ENCODE measurements at places on chromosomes 12 and 14. TPM values are rescaled to one million over a fixed set of nuclear protein-coding genes. Genes with fewer than 3 reads are reported as not detected.

- H3K36me3 ChIP-seq = no peaks in the 10 kb centered on the region
- H3K27ac ChIP-seq = no peak overlapping the region
- DNase-seq = no peak
- H3K27me3 ChIP-seq = no peaks in the 10 kb centered on the region
- no peak overlapping the region for H3K4me3 ChIP-seq
Observed at GRCh38 chr12:102503056-102503681, 22.8 kb upstream of the IGF1 start.

GRCh38 chr12:83136411-83136810 lies 449.7 kb downstream of the TMTC2 start:
- H3K4me1 ChIP-seq = no peaks in the 10 kb centered on the region
- H3K27ac ChIP-seq = no peak overlapping the region

GRCh38 chr12:30859226-30859625 lies 67.3 kb upstream of the TSPAN11 start:
- DNase-seq = no peak
- no peaks in the 10 kb centered on the region for H3K36me3 ChIP-seq
- H3K4me1 ChIP-seq = no peaks in the 10 kb centered on the region
- H3K4me3 ChIP-seq = no peak overlapping the region
- H3K27me3 ChIP-seq = no peaks in the 10 kb centered on the region
- H3K27ac ChIP-seq = no peak overlapping the region

- no peak overlapping the region for H3K4me3 ChIP-seq
- DNase-seq = no peak
- no peaks in the 10 kb centered on the region for H3K4me1 ChIP-seq
- no peaks in the 10 kb centered on the region for H3K27me3 ChIP-seq
- H3K27ac ChIP-seq = no peak overlapping the region
Observed at GRCh38 chr14:77279719-77280118, 8.7 kb upstream of the NGB start.

GRCh38 chr12:8018666-8019581 lies 13.6 kb upstream of the FOXJ2 start:
- no peaks in the 10 kb centered on the region for H3K36me3 ChIP-seq
- no peak overlapping the region for H3K27ac ChIP-seq
- no peak overlapping the region for H3K4me3 ChIP-seq
- H3K27me3 ChIP-seq = no peaks in the 10 kb centered on the region

- H3K36me3 ChIP-seq = no peaks in the 10 kb centered on the region
- H3K4me1 ChIP-seq = no peaks in the 10 kb centered on the region
- no peak for DNase-seq
- H3K4me3 ChIP-seq = no peak overlapping the region
- H3K27me3 ChIP-seq = no peaks in the 10 kb centered on the region
- H3K27ac ChIP-seq = no peak overlapping the region
Observed at GRCh38 chr12:55074806-55075205, 51.4 kb upstream of the OR9K2 start.

- no peak overlapping the region for H3K4me3 ChIP-seq
- no peaks in the 10 kb centered on the region for H3K36me3 ChIP-seq
- H3K27me3 ChIP-seq = no peaks in the 10 kb centered on the region
- no peak for DNase-seq
- H3K27ac ChIP-seq = no peak overlapping the region
Observed at GRCh38 chr12:77882709-77883108, 52.0 kb downstream of the NAV3 start.

- no peak overlapping the region for H3K27ac ChIP-seq
- H3K4me1 ChIP-seq = no peaks in the 10 kb centered on the region
- no peak overlapping the region for H3K4me3 ChIP-seq
- H3K36me3 ChIP-seq = no peaks in the 10 kb centered on the region
- DNase-seq = no peak
- H3K27me3 ChIP-seq = no peaks in the 10 kb centered on the region
Observed at GRCh38 chr12:78316631-78317468, 486.2 kb downstream of the NAV3 start.

Gene CPNE6
- 0.71 TPM for total RNA-seq

Gene COQ6
- 21.5 TPM for total RNA-seq

Gene PLEKHG7
- not detected for total RNA-seq

Gene SLC16A7
- total RNA-seq = 46.7 TPM

Gene KLHL33
- total RNA-seq = 0.39 TPM

Measured in aorta (tissue), 5 donors.